Hematopoietic multipotent progenitor cell treated with erythropoietin and hydrocortisone succinate and interleukin-3 and kit ligand, for 17 days (in vitro differentiated cells): ENCODE measurements at places on chromosomes 13 and 19.
A peak's percentile ranks its signal among the peaks of the same experiment; 100 is the strongest.

DNA sequence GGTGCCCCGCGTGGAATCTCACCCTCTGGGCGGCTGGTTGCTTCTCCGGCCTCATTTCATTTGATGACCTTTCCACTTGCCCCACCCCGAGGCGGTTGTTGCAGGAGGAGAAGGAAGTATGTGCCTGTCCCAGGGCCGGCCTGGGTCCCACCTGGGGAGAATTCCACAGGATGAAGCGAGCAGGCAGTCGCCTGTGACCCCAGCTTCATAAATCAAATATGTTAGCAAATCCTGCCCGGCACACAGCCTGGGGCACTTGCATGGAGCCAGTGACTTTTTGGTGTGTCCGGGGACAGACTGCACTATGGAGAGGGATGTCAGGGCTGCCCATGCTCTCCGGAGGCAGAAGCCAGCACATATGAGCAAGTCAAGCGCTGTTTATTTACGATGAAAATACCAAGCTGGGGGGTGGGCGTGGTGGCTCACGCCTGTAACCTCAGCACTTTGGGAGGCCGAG lies 19.7 kb upstream of the ZBTB7A start:
- no peak for DNase-seq

GRCh38 chr13:50365408-50366391 lies 350.5 kb downstream of the KCNRG start:
- no peak for DNase-seq

GRCh38 chr19:41939861-41940730 lies 11.8 kb upstream of the ERFL start:
- no peak for DNase-seq

GRCh38 chr13:100534147-100534843 lies 54.3 kb downstream of the GGACT start:
- DNase-seq, result no peak

DNA sequence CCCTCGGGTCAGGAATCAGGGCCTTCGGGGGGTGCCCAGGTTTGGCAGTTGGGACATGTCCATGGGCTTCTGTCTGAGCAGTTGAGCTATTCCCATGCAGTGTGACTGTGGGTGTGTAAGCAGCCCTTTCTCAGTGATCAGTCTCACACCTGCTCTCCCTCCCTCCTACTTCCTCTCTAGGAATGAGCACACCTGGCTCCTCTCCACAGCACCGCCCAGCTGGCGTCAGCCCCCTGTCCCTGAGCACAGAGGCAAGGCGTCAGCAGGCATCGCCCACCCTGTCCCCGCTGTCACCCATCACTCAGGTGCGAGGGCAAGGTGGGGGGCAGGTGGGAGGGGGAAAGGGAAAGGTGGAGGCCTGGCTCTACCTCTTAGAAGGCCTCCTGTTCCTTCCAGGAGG lies 25.9 kb downstream of the COMP start:
- no peak for DNase-seq

GRCh38 chr19:16544473-16545231 lies 2.4 kb upstream of the CHERP start:
- no peak for DNase-seq

DNA sequence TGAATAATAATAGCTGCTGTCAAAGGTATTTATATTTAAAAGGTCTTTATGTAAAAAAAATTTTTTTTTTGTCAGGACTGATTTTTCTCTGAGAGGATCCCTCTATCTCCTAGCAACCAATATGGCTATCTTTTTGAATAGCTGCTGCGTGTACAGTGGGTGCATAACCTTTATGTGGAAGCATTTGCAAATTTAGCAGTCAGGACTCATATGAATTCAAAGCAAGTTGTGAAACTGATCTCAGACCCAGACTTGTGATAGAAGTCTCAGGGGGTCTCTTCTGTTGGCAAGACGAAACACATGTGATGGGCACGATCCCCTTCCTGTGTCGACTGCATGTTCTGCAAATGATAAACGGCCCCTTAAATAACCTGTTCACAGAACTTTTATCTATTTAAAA lies 114.1 kb upstream of the ARGLU1 start:
- no peak for DNase-seq

DNA sequence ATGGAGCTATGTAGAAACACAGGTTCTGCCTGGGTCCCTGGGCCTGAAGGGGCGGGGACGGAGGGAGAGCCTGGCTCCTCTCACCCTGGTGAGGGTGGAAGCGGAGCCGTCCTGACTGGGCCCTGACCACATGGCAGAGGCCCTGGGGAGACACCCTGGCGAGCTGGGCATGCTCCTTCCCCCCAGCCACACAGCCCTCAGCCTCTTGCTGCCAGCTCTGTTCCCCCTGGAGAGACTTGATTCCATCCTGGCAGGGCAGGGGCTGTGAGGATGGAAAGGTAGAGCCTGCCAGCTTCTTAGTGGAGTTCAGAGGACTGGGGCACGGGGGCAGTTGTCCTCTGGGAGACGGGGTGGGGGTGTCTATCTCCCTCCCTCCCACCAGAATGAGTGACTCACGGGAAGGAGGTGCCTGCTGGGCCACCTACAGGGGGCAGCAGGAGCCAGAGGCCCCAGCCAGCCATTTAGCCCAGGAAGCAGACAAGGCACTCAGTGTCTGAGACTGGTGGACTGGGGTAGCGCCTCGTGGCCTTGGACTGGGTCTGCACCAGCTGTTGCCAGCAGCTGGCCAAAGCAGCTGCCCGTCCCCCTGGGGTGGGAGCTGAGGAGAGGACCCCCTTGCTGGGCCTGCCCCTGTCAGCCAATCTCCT lies 22.8 kb upstream of the RNF17 start:
- no peak for DNase-seq

GRCh38 chr13:99332456-99332855 lies 25.3 kb upstream of the GPR183 start:
- no peak for DNase-seq

GRCh38 chr19:3047496-3048189 lies 14.7 kb downstream of the TLE5 start:
- DNase-seq, result peak; percentile 95

DNA sequence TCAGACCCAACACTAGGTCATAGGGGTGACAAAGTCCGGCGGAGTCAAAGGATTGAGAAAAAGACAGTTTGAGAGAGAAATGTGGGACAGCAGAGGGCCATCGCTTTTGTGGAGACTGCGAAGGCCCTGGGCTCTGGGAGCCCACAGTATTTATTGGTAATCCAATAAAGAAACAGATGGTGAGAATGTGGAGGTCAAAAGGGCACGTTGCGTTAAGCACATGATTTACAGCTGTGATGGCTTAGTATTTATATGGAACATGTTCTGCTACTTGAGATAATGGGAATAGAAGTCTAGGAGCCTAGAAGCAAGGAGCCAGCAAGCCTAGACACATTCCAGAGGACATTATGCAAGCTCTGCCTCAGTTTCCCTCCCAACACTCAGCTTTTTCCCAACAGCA lies 2521.1 kb downstream of the PCDH9 start:
- no peak for DNase-seq

GRCh38 chr13:20553311-20553710 lies 13.6 kb upstream of the IFT88 start:
- DNase-seq, result no peak

- DNase-seq, result no peak
These were observed 74.7 kb upstream of the TEX29 start for GRCh38 chr13:111245576-111246384.

DNA sequence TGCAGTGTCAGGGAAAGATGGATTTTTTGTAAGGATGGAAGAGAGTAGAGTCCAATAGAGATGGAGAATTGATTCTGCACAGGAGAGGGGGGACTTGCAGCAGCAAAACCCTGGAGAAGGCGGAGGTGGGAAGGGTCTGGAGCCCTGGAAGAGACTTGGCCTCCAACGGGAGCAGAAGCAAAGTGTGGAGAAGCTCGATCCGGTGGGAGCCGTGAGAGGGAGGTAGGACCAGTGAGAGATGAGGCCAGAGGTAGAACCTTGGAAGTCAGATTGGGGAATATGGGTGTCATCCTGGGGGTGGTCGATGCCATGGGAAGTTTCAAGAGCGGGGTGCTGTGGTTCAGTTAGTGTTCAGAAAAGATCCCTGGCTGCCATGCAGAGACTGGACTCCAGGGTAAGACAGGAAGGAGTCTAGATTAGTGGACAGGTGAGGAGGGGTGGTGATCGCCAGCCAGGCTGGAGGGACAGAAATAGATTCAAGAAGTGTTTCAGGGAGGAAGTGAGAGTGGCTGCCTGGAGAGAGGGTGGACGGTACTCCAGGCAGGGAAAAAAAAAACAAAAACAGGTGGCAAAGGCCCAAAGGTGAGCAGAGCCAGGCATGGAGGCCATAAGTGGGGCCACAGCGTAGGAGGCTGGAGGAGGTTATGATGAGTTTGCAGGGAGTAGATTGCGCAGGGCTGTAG lies 2.6 kb downstream of the PPP5C start:
- DNase-seq, result no peak

- no peak for DNase-seq
These were observed at the start of gene LAIR2 for GRCh38 chr19:54502518-54503048. TSS of gene LAIR2 (plus strand) at chr19:54502831. CDS start at chr19:54502919, 88 bp downstream.

GRCh38 chr13:106517109-106517847 lies 18.2 kb downstream of the EFNB2 start:
- no peak for DNase-seq

- DNase-seq, result no peak
These were observed 45.8 kb downstream of the MTUS2 start for GRCh38 chr13:28865951-28866350.

DNA sequence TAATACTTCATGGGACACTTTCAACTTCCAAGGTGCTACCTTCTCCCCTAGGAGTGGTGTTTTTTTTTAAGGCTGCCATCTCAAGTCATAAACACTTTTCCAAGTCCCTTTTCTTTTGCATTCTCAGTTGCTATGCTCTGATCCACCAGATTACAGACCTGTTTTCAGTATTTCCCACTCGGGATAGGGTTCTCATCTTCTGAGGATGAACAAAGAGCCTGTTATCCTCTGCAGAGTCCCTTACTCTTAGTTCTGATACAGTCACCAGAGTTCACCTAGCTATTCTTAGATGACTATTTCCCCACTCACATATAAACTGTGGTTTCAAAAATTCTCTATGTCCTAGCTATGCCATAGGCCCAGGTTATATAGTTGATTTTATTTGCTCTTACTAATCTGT lies 15.9 kb downstream of the ZDHHC20 start:
- DNase-seq, result no peak

DNA sequence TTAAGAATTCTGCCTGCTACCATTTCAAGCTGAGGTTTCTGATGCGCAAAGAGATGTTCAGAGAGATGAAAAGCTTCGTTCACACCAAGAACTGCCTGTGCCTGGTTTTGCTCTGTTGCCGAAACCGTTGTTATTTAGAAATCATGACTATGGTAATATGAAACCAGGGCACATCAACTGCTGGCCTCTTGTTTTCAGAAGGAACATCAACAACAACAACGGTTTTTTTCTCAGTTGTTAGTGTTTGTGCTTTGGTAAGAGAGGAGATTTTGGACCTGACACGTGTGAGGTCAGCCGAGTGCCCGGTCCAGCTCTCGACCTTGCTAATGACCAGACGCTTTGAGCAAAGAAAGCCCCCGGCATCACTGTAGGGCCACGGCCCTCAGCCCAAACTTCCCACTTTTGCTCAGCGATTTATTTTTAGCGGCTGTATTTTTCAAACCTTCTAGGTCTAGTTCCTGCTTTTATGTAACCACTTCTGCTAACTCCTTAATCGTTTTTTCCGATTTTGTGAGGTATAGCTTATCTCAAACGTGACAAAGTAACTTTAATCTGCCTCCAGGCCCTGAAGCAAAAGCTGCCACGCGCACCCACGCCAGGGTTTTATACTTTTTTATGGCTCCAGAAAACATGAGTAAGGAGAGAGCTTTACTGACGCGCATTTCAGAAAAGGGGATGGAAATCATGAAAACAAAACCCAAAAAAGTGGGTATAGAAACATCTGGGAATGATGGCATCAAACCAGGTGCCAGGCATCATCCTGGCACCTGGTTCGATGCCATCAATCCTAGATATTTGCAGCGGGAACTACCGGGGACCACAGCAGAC lies 42.0 kb downstream of the KLF2 start:
- no peak for DNase-seq

DNA sequence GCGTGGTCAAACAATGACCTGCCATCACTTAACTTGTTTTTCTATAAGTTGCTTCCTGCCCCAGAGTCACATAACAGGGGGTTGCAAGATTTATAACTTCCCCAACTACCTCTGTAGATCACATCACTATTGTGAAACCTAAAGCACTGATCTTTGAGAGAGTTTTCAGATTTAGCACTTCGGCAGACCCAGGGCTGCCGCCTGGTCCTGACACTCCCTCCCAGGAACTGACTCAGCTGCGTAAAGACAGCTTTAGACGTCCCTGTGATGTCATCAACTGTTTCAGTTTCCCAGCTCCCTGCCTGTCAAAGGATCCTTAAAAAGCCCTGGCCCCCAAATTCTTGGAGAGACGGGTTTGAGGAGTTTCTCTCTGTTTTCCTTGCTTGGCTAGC lies 33.3 kb downstream of the IGFL2 start:
- no peak for DNase-seq

GRCh38 chr13:32124743-32125142 lies 93.2 kb downstream of the FRY start:
- no peak for DNase-seq

DNA sequence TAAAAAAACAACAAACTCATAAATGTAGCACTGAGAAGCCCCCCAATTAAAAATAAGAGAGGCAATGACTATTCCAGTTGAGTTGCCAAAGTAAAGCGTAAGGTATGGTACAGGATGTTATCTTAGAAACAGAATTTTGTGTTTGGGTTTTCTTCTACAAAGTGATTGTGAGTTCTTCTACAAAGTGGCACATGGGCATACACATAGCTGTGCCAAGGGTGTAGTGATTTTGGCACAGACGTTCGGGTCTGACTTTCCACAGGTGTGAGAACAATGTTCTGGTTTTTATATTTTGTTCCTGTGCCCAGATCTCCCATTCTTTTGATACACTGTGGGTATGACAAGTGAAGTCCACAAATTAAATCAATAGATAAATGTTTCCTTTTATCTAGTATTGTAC lies 190.1 kb upstream of the CSNK1A1L start:
- DNase-seq, result no peak

GRCh38 chr13:74025369-74025768 lies 108.8 kb downstream of the KLF12 start:
- DNase-seq, result no peak

DNA sequence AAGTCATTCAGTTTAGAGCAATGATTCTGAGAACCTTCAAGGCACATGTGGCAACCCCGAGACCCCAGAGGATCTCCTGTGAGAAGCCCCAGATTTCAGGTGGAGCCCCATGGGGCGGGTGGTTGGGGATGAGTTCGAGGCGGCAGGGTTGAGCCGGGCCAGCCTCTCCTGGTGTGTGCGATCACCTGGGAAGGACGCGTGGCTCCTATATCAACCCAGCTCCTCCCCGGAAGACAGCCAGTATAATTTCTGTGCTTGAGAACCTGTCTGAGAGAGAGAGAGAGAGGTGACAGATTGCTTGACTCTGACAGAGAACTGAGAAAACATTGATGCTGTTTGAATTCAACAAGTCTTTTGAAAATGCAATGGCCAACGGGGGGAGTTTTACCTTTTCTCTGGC lies 89.0 kb downstream of the TEX29 start:
- DNase-seq, result no peak

DNA sequence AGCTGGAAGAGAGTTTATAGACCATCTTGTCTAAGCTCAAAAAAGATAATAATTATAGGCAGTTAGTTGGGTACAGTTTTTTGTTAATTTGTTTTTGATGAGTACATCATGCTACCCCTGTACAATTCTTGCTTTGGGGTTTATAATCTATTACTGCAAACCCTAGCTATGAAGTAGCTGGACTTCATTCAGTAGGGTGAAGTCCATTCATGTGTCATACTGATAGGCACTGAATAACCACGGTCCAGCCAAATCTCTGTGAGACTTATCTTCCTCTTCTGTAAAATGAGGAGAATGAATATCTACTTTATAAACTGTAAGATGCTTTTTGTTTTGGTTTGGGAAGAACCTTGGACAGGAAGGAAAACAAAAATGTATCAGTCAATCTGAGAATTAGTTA lies 19.5 kb downstream of the SLC46A3 start:
- DNase-seq, result no peak

- peak; percentile 55 for DNase-seq
These were observed 10.5 kb upstream of the ELF1 start for GRCh38 chr13:41029629-41030028.
